SW 1271 (cell line): ENCODE measurements at places on chromosomes 5 and 9.

DNA sequence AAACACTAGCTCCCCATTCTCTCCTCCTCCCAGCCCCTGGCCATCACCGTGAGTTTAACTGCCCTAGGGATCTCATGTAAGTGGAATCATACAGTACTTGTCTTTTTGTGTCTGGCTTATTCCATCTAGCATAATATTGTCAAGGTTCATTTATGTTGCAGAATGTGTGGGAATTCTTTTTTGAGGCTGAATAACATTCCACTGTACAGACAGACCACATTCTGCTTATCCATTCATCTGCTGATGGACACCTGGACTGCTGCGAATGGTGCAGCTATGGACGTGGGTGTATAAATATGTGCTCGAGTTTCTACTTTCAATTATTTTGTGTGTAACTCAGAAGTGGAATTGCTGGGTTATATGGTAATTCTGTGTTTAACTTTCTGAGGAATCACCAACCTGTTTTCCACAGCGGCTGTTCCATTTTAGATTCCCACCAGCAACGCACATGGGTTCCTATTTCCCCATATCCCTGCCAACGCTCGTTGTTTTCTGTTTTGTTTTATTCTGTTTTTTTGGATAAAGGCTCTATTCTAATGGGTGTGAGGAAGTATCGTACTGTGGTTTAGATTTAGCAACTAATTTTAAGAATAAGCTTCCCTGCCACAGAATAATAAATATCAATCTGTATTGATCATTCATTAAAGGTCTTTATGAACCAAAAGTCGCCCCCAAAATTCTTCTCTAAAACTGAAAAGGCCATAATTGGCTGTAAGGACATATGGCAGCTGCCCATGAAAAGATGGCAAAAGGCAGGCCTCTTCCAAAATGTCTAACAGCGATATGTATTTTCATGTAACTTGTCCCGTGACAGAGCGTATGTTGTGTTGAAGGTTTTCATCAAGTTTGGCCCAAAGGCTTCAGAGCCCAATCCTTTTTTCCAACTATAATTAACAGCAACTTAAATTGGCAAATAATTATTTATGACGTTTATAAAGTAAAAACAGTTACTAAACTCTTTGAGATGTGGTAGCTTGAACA lies 70.3 kb downstream of the DAP start:
- no peak for DNase-seq

DNA sequence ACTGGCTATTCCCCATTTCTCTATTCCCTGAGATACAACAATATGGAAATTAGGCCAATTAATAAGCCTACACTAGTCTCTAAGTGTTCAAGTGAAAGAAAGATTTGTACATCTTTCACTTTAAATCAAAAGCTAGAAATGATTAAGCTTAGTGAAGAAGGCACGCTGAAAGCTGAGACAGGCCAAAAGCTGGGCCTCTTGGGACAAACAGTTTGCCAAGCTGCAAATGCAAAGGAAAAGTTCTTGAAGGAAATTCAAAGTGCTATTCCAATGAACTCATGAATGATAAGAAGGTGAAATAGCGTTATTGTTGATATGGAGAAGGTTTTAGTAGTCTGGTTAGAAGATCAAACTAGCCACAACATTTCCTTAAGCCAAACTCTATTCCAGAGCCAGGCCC lies 256.2 kb downstream of the ZSWIM6 start:
- DNase-seq = no peak

DNA sequence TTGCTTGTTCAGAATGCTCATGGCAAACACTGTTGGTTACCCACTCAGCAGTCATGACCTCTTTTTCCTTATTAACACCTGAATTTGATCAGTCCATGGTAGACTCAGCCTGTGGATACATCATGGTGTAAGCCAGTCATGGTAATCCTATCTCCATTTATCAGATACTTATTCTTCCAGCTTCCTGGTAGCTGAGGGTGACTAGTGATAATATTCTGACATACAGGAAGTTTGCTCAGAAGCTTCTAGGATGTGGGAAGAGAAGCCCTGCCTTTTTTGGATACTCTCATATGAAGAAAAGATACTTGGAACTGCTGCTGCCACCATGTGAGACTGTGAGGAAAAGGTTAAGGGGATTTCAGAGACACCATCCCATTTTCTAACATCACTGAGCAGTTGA lies 7.3 kb downstream of the GDA start:
- no peak for DNase-seq

DNA sequence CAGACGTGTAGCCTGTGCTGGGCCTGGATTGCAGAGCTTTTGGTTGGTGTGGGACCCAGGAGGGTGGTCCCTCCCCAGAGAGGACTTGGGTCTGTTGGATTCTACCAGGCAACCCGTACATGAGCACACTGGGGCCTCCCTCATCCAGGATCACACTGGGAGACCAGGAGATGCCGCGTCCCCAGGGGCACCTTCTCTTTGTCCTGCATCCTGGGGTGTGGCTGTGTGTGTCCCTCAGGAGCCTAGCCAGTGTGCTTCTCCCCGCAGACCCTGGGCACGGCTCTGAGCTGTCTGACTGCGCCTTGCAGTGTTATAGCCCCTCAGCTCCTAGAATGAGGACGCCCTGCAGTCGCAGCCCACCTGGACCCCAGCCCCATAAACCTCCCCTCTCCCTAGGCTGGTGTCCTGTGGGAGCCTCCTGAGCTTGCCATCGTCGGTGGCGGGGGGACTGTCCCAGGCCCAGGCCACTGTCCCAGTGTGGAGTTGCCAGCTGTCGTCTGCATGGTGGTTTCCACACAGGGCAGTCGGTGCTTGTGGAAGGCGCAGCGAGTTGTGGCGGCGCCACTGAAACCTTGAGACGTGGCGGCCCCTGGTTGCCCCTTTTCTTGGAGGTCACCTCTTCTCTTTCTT lies 27.6 kb downstream of the CEP72 start:
- no peak for DNase-seq

GRCh38 chr9:105259274-105259673 lies 14.8 kb downstream of the SLC44A1 start:
- DNase-seq = no peak

- DNase-seq = no peak
Observed at GRCh38 chr5:79237740-79238560, 2.0 kb downstream of the JMY start.

DNA sequence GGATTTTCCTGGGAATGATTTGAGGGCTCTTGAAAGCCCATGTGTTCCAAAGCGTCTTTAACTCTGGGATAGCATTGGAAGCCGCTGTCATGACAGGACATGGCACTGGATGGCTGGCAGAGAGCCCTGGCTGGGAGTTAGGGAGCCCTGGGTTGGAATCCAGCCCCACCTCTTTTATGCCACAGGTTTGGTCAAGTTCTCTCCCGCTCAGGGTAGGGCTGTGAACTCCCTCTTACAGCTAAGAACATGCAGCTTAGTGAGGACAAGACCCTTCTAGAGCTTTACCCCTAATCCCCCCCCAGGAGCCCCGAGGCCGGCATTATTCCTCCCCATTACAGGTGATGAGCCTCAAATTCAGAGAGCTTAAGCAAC lies 37.2 kb downstream of the OLFML2A start:
- DNase-seq = no peak

- DNase-seq = no peak
Observed at GRCh38 chr9:69861011-69861410, 40.4 kb downstream of the CFAP95 start.

GRCh38 chr9:129451089-129451656 lies 169.7 kb downstream of the C9orf50 start:
- DNase-seq = no peak

GRCh38 chr5:159174511-159175168 lies 34.7 kb downstream of the RNF145 start:
- DNase-seq = no peak

DNA sequence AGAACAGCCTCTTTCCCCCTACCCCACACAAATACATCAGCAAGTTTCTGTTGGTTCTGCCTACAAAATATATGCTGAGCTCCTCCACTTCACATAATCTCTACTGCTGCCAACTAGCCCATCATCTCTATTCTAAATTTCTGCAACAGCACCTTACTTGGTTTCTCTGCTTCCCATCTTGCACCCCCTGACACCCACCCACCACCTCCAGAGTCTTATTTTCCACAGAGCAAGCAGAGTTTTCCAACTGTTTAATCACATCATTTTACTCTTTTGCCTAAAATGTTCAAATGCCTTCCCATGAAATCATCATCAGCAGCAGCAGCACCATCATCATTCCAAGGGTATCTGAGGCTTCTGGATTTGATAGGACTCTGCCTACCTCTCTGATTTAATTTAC lies 295.7 kb downstream of the CTNND2 start:
- DNase-seq = no peak

GRCh38 chr5:139246394-139246793 lies 47.1 kb upstream of the MATR3 start:
- DNase-seq = peak; percentile 32

DNA sequence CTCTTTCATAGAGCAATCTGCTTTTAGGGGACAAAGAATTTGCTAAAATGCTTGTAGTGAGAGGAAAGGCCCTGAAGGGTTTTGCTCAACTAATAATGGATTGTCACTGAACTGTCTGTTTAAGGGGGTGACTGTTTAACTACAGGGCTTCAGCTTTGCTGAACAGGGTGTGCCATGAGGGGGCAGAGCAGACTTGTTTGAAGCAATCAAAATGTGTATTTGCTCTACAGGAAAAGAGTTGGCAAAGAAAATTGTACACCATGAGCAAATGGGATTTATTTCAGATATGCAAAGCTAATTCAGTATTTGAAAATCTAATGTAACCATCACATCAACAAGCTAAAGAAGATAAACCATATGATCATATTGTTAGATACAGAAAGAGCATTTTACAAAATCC lies 154.3 kb downstream of the GABRG2 start:
- no peak for DNase-seq

GRCh38 chr9:124699575-124699974 lies 71.5 kb downstream of the NR6A1 start:
- no peak for DNase-seq

DNA sequence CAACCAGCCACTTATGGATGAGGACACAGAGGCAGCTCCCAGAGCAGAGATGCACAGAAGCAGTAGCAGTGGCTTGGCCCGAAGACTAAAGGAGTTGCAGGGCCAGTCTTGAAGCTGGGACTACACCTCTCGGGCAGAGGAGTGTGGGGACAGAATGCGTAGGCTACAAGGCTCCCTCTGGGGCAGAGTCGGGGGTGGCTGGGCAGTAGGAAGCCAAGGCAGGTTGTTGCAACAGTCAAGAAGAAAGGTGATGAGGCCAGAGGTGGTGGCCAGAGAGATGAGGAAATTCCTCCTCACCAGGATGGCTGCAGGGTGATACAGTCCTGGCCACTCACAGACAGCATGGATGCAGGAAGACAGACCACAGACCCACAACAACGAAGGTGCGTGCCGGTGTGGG lies 4.9 kb upstream of the N4BP3 start:
- no peak for DNase-seq

GRCh38 chr9:136643596-136644342 lies 18.9 kb upstream of the EGFL7 start:
- DNase-seq = no peak

DNA sequence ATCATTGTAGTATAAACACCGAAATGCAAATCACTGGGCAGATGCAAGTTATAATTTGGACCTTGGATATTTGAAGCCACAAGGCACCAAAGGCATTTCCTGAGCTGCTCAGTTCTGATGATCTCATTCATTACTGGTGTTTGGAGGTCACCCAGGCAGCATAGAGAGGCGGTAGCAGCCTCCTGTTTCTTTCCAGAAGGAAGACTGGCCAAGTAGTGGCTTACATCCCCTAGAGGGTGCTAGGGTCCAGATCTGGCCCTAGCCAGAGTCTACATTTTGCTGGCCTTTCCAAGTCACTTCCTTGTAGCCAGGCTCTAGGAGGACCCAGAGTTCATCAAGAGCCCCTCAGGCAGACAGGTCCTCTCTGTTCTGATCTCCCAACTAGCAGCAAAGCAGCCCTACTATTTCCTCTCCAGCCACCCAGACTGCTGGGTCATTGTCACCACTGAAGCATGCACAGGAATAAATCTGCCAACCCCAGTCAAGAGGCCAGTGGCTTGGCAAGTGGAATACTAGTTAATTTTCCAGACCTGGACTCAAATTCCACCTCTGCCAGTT lies 33.4 kb upstream of the TTC1 start:
- peak; percentile 89 for DNase-seq

DNA sequence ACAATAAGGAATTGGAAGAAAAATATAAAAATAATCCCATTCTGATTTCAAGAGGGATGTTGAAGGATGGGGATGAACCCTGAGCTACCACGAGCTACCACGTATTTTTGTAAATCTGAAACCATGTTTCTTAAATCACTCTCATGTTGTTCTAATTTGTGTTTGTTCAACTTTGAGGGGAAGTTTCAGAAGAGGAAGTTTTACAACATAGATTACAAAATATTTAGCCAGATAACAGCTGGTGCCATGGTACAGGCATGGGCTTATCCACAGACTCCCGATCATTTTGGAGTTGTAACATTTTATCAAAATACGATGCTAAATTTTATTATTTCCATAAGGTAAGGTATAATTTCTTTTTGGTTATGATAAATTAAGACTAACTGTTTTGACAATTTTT lies 15.2 kb downstream of the CCDC125 start:
- no peak for DNase-seq

- no peak for DNase-seq
Observed at GRCh38 chr5:171415115-171415730, 4.2 kb upstream of the FGF18 start.

- DNase-seq = peak; percentile 71
Observed at GRCh38 chr5:164013077-164013670, 507.8 kb downstream of the MAT2B start.

GRCh38 chr9:68732405-68733020 lies 27.5 kb downstream of the PIP5K1B start:
- DNase-seq = no peak

DNA sequence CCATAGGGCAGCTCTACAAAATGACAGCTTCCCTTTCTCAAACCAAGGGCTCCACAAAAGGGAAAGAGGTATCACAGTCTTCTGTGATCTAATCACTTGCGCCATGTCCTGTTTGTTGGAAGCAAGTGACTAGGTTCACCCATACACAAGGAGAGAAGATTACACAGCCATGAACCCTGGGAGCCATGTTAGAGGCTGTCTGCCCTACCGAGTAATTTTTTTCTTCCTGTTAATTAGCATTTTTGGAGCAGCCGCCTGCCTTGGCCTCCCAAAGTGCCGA lies 33.2 kb upstream of the GOLPH3 start:
- no peak for DNase-seq

DNA sequence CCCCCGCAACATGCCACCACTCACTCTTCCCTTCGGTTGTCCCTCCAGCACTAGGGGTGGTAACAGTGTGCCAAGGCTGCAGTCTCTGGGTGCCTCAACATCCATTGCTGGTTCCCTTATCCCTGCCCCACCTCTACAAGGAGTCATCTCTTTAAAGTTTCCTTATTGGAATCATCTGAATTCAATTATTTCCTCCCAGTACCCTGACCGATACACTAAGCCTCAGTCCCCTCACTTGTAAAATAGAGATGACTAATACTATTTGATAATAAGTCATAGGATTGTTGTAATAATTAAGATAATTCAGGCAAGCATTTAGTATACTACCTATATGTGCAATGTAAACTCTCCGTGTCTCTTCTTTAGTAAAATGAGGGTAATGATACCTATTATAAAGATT lies 352.5 kb downstream of the ENC1 start:
- no peak for DNase-seq

GRCh38 chr5:96634881-96635280 lies 27.3 kb upstream of the CAST start:
- DNase-seq = no peak
